ENCODE measurements at places on chromosomes 4 and X.

- no peak for DNase-seq
These were observed 335.2 kb downstream of the PCDH10 start for GRCh38 chr4:133484287-133484686.

DNA sequence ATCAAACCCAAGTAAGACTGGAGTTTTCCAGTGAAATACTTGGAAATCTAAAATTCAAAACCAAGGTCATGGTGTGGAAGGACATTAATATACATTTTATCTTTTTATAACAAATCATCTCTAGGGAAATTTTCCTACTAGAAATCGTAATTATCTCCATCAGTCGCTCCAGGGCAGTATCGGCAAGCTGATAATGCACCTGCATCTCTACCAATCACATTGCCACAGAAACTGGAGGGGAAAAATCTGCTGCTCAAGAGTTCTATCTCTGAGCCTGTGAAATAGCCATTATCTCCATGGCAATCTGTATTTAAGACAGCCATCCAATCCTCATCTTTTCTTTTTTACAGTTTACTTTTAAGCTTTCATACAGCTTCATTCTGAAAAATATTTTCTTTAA is 538.3 kb upstream of the GALNT7 start:
- DNase-seq: no peak

GRCh38 chr4:7831330-7831729 is 108.3 kb downstream of the AFAP1 start:
- no peak for DNase-seq

DNA sequence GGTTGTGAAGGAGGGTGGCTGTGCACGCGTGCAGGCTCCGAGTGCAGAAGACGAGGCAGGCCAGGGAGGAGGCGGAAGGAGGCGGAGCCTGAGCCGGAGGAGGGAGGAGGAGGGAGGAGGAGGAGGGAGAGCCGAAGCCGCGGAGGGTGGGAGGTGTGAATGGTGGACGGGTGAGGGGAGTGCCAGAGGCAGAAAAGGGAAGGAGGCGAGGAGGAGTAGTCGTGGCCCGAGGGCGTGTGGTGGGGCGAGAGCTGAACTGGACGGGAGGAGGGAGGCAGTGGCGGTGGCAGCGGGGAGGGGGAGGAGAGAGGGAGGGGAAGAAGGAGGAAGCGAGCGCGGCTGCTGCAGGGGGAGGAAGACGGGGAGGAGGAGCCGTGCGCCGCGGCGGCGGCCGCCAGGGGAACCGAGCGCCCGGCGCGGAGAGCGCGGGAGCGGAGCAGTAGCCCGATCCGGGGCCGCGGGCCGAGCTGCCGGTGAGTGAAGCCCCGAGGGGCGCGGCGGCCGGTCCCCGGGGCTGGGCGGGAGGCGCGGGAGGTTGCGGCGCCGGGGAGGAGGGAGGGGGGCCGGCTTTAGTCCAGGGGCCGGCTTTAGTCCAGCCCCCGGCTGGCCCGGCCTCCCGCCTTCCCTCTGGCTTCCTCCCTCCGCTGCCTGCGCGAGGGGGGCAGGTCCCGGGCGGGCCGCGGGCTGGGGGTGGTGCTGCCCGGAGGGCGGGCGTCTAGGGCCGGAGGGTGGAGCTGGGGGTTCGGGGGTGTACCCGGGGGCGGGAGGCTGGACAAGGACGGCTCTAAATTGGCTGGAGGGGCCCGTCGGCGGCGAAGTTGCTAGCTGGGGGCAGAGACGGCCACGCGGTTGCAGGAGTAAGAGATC is at the start of gene TMEM164:
Gene TMEM164, plus strand, starts transcription at position 815 of the 867 bp plus-strand sequence. CDS start 661 bp downstream, outside the sequence.
- peak; percentile 79 for DNase-seq

- DNase-seq: no peak
These were observed 218.1 kb downstream of the ANTXR2 start for GRCh38 chr4:79854856-79855502.

- DNase-seq: no peak
These were observed 52.6 kb downstream of the SGMS2 start for GRCh38 chr4:107877361-107877760.

GRCh38 chr4:160983035-160983434 is 1180.8 kb downstream of the FSTL5 start:
- no peak for DNase-seq

GRCh38 chr4:54318904-54319303 is 89.8 kb downstream of the PDGFRA start:
- no peak for DNase-seq

DNA sequence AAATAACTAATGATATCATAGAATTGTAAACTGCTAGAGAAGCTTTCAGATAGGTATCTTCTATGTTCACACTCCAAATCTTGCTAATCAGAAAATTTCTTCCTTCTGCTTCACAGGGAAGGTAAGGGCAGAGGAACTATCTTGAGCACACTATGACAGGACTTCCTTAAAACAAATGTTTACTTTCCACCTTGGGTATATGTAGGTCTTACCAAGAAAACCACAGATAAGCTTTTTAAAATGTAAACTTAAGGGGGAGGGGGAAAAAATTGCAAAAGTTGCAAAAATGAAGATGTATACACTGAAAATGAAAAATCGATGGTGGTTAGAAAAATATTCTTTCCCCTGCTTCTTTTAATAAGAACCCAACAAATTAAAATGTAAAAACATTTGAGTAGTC is 30.9 kb downstream of the YTHDC1 start:
- no peak for DNase-seq

- DNase-seq: peak; percentile 61
These were observed 155.8 kb downstream of the PPP3CA start for GRCh38 chr4:101191302-101192098.

- no peak for DNase-seq
These were observed 279.0 kb downstream of the ANKRD50 start for GRCh38 chr4:124433500-124433899.

- DNase-seq: no peak
These were observed 134.5 kb downstream of the FBXW7 start for GRCh38 chr4:152401424-152401823.

- no peak for DNase-seq
These were observed 101.3 kb downstream of the LARP1B start for GRCh38 chr4:128162434-128162833.

- DNase-seq: no peak
These were observed 59.6 kb upstream of the MAMLD1 start for GRCh38 chrX:150303386-150304097.

GRCh38 chr4:99021386-99021785 is 25.9 kb downstream of the METAP1 start:
- no peak for DNase-seq

- DNase-seq: no peak
These were observed 93.2 kb upstream of the AP1S2 start for GRCh38 chrX:15947648-15948317.

DNA sequence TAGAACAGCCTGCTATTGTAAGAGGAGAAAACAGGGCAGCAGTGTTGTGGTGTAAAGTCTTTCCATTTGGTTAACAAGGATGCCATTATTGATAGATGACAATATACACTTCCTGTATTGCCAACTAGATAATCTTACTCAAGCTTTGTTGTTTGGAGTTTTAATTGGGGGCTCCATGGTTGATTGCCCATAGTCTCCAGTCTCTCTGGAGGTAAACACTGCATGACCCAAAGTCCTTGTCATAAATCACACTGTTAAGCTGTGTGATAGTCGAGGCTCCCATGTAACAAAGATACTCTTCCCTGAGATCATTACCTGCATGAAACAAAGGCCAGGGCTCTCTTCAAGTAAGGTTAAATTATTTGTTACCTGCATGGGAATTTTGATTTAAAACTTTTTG is 394.6 kb downstream of the C4orf33 start:
- DNase-seq: no peak

DNA sequence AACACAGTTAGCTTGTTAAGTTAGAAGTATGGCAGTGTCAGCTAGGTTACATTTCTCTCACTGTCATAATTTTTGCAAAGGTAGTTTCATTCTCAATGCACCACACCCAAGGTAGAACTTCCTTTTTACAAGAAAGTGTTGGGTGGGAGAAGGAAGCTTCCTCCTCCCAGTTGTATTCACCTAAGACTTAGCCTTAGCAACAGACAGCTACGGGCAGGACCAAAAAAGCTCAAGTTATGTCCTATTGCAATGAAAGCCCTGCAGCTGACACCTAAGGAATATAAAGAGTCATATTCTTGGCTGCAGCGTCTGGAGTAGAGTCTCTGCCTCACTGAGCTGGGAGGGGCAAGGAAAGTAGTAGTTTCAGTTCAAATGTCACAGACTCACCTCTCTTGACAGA is 25.1 kb upstream of the PRDM8 start:
- no peak for DNase-seq

- no peak for DNase-seq
These were observed 10.1 kb downstream of the C4orf50 start for GRCh38 chr4:6008092-6008551.

DNA sequence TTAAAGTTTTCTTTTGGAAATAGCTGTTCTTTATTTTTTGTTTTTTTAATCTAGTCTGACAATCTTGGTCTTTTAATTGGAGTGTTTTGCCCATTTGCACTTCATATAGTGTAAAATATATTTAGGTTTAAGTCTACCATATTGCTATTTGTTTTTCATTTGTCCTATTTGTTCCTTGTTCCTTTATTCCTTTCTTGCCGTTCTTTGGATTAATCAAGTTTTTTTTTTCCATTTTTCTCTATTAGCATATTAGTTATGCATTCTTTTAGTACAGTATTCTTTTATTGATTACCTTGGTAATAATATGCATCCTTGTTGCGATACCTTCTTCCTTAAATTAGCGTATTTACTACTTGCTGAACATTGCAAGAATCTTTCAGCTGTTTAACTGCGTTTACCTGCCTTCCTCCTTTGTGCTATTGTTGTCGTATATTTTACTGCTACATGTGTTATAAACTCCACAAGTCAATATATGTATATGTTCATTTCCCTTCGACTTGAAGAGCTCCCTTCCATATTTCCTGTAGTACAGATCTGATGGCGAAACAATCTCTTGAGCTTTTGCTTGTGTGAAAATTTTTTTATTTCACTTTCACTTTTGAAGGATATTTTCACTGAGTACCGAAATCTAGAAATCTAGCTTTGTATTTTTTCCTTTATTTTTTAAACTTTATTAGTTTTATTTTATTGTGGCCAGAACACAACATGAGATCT is 23.9 kb upstream of the RNF212 start:
- no peak for DNase-seq

DNA sequence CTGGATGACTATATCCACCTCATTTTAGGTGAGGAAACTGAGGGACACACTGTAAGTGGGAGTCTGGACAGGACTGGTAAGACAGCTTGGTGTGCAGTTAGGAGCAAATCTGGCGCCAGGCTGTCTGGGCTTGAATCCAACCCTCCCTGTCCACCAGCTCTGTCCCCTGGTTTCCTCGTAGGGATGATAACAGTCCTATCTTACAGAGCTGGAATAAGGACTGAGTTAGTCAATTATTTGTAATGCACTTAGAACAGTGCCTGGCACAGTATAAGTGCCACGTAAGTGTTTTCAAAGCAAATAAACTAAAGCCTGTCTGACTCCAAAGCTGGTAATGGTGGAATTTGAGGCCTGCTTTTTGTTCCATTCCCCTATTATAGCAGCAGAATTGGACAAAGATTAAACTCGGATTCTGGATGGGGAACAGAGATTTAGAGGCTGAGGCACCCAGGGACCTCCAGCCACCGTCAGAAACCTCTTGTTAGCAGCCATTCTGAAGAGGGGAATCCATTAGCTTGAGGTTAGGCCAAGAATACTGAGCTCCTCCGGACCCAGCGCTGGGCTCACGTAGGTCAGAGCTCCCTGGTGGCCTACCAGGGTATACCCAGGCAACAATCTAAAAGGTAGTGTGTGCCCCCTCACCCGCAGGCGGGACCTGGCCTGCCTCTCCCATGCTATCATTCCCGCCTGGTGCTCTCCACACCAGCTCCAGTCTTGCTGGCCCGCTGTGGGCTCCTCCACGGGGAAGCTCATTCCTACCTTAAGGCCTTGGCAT is 102.1 kb downstream of the UCHL1 start:
- no peak for DNase-seq

DNA sequence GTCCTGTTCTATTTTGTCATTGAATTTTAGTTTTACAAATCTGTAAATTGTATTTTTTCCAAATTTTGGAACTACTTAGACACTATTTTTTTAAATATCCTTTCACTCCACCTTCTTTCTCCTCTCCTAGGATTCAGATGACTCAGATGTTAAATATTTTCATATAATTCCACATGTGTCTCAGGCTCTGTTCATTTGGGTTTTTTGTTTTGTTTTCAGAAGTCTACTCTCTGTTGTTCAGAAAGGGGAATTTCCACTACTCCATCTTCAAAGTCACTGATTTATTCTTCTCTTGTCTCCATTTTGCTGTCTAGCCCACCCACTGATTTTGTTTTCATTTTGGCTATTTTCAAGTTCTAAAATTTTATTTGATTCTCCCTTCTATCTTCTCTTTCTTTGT is 264.0 kb upstream of the SLIT2 start:
- DNase-seq: no peak

DNA sequence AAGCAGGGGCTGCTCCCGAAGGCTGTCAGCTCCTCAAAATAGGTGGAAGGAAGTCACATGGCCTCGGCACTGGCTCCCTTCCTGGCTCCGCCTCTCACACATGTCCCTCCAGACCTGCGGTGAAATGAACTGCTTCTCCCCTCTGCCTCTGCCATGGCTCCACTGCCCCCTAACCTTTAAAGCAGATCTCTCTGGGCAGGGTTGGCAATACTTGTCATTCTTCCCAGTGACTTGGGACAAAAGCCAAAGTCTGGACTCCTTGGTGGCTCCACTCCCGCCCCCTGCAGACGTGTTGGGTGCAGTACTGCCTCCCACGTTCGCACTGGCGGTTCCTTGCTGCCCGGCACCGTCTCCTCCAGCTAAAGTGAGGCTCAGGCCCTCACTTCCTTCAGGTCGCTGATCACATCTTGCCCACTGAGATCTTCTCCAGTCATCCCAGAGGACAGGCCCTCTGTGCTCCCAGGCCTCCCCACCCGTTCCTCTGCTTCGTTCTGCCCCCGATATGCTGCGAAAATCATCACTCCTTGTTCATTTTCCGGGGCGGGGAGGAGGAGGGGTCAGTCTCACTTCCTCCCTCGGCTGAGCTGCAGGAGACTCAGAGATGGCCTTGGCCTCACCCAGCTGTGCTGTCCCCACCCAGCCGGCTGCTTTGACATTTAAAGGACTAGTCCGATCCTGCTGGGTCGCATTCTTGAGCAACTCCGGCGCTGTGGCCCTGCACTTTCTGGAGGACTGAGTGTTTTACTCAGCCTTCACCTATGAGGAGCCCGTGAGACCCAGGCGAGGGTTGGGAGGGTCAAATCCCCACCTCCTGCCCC is 97.4 kb downstream of the PHKA2 start:
- peak; percentile 85 for DNase-seq

DNA sequence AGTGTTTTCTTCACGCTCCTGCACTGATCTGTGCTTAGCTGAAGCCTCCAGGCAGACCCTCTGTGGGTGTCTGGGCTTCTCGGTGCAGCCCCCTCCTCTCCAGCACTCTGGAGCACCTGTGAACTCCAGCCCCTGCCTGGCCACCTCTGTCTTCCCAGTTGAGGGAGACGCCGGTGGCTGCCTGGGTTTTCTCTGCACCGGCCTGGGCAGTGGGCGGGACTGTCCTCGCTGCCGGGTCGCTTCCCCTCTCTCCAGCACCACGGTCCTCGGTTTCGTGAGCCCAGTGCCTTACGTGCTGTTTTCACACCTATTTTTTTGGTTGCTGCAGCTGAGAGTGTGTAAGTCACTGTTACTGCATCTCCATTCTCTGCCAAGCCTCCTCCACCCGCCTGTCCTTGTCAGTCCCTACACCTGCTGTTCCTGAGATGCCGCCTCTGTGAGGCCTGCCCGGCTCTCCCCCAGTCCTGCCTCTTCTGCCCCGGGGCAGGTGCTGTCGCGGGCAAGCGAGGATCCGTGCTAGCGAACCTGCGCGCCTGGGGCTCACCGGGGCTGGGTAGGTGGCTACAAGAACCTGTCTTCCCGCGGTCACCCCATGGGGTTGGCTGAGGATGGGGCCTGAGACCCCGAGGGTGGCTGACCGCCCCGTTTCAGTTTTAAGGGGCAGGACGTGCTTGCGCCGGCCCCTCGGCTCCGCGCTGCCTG is 2.4 kb upstream of the FGFRL1 start:
- DNase-seq: no peak

GRCh38 chrX:23782455-23782854 is 518 bp upstream of the SAT1 start:
- no peak for DNase-seq

Measured in left lung (tissue), 14 donors.